ENCODE measurements at places on chromosomes 12 and 14.

GRCh38 chr14:67618617-67619063, 1.1 kb upstream of the ARG2 start:
- DNase-seq = no peak

DNA sequence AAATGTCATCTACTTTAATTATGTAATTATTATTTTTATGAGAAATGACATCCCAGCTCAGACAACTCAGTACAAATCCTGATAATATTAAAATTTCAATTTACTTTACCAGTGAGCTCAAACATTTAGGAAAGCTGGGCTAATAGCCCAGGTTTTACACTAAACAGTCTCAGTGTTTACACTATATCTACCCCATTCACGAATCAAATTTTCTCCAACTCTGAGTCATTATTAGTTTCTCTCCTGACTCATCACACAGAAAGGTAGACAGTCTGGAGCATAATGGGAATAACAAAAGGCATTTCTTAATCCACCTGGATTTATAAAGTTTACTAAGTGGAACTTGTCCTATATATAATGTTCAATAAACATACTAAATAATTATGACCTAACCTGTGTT, 5.7 kb downstream of the PAWR start:
- no peak for DNase-seq

DNA sequence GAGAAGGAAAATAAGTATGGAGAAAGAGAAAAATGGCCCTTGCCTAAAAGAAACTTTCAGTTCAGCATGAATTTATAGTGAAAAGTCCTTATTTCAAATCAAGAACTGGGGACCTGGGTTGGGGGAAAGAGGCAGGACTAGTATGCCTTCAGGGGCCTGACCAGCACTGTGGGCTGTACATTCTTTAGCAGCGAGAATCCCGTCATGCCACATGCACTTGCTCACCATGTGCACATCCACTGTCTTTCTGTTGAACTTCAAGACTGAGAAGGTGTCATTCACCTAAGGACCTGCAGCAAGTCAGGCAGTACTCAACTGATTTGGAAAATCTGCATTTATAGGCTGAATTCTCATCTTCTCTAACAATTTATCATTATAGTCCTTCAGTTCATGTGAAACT, 50.2 kb downstream of the RAB35 start:
- no peak for DNase-seq

DNA sequence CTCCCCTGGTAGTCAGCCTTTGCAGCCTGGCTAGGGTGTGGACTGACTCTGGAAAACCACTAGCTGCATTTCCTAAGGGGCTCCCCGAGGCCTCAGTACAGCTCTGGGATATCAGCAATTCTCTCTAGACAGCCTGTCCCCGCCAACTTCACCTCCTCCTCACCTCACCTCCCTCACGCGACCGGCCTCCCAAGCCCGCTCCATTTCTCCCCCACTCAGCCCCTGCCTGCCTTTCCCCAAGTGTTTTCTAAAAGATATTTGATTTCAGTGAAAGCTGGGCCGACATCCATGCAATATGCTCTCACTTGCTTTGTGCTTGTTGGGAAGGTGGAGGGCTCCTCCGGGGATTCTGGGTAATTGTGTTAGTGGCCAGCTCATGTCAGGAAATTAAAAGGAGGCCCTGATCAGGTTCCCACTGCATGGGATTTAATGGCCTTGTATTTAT, 91.8 kb downstream of the ESRRB start:
- no peak for DNase-seq

- no peak for DNase-seq
Measured at GRCh38 chr12:43912859-43913258, 77.0 kb downstream of the TMEM117 start.

GRCh38 chr12:84874125-84874824, 38.3 kb downstream of the SLC6A15 start:
- DNase-seq = no peak

DNA sequence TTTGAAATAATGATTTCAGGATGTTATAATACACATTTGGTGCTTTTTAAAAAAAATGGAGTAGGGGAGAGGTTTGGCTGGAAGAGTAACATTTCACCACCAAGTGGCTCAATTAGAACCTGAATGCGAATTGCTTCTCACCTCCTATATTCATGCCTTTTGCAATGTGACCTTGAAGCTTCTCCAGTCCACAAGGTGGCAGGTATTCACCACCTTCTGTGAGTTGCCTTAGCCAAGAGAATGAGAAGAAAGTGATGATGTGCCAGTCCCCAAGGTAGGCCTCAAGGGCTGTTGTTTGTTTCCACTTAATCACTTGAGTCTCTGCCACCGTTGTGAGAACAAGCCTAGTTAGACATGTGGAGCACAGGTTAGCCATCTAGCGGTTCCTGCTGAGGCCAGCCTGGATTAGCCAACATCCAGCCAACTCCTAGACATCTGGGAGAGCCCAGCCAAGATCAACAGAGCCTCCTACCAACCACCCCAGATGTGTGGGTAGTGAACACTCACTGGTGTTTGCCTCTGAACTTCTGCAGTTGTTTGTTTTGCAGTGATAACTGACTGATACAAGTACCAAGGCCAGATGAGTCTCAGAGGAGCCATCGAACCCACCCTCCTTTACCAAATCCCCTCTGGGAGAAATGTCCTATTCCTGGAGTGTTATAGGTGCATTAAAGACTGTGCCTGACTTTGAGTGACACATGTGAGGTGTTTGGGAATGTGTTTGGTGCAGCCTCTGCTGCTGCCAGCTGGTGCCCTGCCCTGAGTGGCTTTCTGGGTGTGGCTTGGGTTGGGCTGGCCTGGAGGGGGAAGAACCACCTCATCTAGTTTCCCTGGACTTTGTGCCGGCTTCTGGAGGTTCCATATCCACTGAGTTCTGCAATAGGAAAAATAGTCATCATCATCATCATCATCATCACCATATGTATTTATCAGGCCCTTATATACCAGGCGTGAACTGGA, 132.5 kb upstream of the RFLNA start:
- DNase-seq = no peak

- no peak for DNase-seq
Measured at GRCh38 chr12:41683513-41684240, 461.0 kb downstream of the GXYLT1 start.

DNA sequence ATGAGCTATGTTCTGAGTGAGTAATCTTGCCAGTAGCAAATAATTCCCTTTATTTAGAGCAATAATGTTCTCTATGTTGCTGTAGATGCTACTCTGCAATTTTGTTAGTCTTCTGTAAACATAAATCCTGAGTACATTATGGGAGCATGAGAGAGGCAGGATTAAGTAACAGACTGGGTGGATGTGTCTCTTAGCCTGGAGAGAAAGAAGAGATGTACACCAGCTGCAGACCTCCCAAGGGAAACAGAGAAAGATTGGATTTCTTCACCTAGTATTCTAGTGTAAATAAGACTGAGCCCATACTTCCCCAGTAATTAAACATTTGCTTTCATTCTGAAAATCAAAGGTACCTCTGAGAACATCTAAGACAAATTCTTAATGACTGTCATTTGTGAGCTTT, 564.0 kb downstream of the TRHDE start:
- no peak for DNase-seq

DNA sequence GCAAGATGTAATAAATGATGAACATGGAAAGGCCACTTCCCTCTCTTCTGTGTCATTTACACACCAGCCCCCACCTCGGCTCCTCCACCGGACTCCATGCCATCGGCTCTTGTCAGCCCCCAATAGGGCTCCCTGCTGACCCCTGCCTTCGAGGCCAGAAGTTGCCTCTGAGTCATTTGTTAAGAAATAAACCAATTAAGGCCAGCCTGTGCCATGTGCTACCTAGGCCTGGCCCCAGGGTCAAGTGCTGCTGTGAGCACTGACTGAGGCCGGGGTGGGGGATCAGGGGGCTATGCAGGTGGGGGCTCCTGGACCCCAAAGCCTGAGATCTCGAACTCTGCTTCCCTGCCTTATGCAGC, 53.2 kb downstream of the TESC start:
- DNase-seq = no peak

DNA sequence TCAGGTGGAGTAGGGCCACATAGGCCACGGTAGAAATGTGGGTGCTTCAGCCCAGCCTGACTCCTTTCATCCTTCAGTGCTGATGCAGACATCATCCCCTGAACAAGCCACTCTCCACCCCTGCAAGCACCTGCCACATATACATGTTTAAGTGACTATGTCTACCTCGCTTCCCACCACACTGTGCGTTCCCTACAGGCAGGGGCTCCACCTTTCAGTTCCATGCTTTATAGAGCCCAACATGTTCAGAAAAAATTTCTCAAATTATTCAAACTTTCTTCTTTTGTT, 11.6 kb downstream of the SLC7A7 start:
- no peak for DNase-seq

DNA sequence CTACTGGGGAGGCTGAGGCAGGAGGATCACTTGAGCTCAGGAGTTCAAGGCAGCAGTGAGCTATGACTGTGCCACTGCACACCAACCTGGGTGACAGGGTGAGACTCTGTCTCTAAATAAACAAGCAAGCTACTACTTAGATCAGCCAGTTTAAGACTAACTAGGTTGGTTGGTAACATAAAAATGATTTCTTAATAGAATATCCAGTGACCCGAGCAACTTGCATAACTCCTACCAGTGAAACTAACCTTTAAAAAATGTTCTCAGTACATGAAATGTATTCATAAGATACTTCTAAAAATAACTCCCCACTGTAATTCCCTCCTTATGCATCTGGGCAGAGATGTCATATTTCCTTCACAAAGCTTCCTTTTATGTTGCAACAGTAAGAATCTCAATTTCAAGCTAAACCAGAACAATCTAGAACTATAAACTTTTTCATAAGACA, 15.9 kb downstream of the TAOK3 start:
- DNase-seq = no peak

DNA sequence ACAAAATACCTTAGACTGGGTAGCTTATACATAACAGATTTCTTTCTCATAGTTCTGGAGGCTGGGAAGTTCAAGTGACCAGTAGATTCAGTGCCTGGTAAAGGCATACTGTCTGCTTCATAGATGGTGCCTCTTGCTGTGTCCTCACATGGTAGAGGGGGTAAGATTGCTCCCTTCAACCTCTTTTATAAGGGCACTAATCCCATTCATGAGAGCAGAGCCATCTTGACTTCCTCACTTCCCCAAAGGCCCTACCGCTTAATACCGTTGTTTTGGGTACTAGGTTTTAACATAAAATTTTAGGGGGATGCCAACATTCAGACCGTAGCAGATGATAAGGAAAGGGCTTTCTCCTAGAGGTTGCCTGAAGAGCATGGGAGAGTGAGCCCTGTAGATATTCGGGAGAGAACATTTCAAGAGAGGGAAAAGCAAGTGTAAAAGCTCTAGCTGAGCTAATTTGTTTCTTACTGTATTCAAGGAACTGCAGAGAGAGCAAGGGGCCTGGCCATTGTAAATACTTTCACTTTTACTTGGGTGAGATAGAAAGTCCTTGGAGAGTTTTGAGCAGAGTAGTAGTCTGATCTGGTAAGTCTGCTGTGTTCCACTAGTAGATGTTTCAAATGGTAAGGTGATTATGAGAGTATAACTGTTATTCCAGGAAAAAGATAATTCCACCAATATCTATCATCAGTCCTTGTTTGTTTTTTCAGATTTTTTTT, 27.3 kb downstream of the FRS2 start:
- no peak for DNase-seq

GRCh38 chr12:97685360-97685759, 222.8 kb downstream of the RMST start:
- no peak for DNase-seq

DNA sequence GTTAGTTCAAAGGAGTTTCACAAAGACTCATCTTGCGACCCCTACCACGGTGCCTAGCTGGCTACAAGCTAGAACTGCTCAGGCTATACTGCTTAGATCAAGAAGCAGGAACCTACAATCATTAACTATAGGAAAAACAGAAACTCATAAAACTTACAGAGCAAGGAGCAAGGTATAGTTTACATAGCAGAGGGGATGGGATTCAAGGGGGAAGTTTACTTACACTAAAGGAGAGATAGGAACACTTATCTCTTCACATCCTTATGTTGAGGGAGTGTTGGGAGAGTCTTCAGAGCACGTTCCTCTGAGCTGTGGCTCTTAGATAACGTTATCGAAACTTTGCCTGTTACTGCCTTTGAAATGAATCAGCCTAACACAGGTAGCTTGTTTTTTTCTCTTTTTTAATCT, 58.1 kb downstream of the FSCB start:
- no peak for DNase-seq

DNA sequence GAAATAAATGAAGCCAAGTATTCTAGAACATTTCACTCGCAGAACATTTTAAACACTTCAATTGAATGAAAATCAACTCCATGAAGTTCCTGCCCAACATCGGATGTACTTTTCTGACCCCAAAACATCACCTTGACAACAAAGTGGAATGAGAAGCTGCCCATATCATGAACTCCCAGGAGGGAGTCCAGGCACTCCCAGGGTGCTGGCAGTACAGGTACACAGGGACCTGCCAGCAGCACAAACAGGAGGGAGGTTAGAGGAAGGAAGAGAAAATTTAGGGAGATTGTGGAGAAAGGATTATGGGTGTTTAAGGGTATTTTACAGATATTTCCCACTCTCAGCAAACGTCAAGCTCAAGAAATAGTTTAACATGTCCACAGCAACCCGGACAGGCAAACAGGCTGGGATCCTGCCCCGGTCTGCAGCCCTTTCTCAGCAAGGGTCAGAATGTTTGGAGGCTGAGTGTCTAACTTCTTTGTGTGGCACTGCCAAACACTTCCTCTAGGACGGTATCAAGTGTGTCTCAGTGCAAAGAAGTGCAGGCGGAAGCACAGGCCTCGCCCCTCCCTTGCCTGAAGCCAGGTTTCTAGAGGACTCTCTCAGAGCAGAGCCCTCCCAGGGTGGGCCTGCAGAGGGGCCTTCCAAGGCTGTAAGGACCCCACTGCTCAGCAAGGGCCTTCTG, 72.2 kb downstream of the SETD3 start:
- no peak for DNase-seq

DNA sequence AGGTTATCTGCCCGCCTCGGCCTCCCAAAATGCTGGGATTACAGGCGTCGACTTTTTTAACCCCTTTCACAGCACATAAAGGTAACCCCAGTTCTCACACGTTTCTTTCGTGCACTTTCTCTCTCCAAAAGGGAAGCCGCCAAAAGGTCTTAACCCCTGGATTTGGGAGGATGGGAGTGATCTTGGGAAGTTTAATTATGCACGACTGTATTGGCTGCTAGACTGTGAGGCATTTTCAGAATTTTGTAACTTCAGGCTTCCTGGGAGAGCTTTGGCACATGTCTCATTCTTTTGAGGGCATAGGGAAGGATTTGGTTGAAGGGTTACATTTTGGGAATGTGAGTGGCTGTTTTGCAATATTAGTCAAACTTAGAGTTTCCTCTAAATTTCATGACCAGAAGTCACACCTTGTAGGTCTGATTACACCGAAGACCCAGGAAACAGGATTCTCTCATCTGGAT, 1.4 kb upstream of the SMARCC2 start:
- DNase-seq = no peak

DNA sequence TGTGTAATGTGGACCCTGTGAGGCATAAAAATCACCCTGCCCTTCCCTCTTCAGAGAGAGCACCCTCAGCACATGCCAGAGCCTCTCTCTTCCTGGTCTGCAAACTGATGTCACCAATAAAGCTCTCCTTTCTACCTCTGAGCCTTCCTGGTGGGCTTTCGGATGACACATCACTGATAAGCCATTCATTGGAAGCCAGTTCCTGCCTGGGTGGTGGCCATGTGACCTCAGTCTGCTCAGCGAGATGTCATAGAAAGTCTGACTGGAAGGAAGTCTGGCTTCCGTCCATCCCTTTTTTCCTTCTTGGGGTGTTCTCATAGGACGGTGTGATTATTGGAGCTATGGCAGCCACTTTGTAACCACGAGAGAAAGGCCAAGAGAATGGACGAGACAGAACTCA, 95.7 kb downstream of the PIWIL1 start:
- no peak for DNase-seq

Data from activated T-helper 1 cell treated with Interleukin-2 at 50 U/mL for 16 hours (primary cell).